PC-9 (cell line): ENCODE measurements at places on chromosomes 2 and 18. TPM values are rescaled to one million over a fixed set of nuclear protein-coding genes. Genes with fewer than 3 reads are reported as not detected.

Gene SLC4A1AP
- 18.5 and 22.7 TPM in 2 replicates for total RNA-seq

Gene HOXD1
- not detected in 2 replicates for total RNA-seq

Gene PDE11A
- total RNA-seq: 1.1 and 1.4 TPM in 2 replicates

Gene DNAJC5G
- total RNA-seq: not detected in 2 replicates
